ENCODE measurements at places on chromosomes 3 and 15.

DNA sequence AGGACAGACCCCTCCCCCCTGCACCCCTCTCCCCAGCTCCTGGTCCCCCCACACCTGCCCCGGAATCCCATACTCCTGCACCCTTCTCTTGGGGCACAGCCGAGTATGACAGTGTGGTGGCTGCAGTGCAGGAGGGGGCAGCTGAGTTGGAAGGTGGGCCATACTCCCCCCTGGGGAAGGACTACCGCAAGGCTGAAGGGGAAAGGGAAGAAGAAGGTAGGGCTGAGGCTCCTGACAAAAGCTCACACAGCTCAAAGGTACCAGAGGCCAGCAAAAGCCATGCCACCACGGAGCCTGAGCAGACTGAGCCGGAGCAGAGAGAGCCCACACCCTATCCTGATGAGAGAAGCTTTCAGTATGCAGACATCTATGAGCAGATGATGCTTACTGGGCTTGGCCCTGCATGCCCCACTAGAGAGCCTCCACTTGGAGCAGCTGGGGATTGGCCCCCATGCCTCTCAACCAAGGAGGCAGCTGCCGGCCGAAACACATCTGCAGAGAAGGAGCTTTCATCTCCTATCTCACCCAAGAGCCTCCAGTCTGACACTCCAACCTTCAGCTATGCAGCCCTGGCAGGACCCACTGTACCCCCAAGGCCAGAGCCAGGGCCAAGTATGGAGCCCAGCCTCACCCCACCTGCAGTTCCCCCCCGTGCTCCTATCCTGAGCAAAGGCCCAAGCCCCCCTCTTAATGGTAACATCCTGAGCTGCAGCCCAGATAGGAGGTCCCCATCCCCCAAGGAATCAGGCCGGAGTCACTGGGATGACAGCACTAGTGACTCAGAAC lies 9.8 kb downstream of the MAP1A start:
- H3K36me3 ChIP-seq, result peaks cover 14% of the 10 kb centered on the region
- H3K27ac ChIP-seq, result no peak overlapping the region
- no peak for DNase-seq
- no peak overlapping the region for H3K4me3 ChIP-seq
- H3K4me1 ChIP-seq, result peaks cover 18% of the 10 kb centered on the region

- H3K4me1 ChIP-seq, result no peaks in the 10 kb centered on the region
- H3K27ac ChIP-seq, result no peak overlapping the region
These were observed 730.2 kb downstream of the TUSC7 start for GRCh38 chr3:117439812-117440211.

DNA sequence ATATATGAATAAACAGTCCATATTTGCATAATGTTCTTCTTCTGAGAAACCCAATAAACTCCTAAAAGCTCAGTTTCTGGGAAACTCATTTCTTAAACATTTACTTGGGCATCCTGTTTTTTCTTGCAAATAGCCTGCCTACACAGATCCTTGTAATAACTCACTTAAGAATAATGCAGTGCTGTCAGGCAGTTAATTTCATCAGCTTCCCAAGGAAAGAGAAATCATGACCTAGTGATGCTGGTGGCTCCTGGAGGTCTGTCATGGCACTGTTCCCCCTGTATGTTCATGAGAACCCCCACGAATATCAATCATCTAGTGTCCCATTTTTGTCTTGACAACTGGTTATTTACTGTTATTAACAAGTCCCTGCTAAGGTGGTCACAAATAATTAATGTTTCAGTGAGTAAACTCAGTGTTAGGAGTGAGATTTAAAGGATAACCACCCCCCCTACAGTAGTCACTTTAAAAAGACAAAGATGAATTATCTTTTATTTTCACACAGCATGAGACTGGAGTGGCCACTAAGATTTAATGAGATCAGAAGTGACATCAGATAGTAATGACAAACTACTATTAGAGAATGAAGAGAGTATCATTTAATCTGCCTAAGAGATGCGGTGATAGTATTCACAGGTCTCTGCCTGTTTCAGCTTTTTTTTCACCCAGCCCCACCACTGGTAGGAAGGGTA lies 279.5 kb upstream of the NECTIN3 start:
- DNase-seq, result no peak
- H3K27ac ChIP-seq, result no peak overlapping the region
- no peak overlapping the region for H3K4me3 ChIP-seq
- H3K27me3 ChIP-seq, result peaks cover 8% of the 10 kb centered on the region

GRCh38 chr3:127019449-127019848 lies 36.5 kb downstream of the PLXNA1 start:
- H3K4me1 ChIP-seq, result no peaks in the 10 kb centered on the region
- H3K27ac ChIP-seq, result no peak overlapping the region
- no peaks in the 10 kb centered on the region for H3K27me3 ChIP-seq
- DNase-seq, result no peak
- no peaks in the 10 kb centered on the region for H3K36me3 ChIP-seq

DNA sequence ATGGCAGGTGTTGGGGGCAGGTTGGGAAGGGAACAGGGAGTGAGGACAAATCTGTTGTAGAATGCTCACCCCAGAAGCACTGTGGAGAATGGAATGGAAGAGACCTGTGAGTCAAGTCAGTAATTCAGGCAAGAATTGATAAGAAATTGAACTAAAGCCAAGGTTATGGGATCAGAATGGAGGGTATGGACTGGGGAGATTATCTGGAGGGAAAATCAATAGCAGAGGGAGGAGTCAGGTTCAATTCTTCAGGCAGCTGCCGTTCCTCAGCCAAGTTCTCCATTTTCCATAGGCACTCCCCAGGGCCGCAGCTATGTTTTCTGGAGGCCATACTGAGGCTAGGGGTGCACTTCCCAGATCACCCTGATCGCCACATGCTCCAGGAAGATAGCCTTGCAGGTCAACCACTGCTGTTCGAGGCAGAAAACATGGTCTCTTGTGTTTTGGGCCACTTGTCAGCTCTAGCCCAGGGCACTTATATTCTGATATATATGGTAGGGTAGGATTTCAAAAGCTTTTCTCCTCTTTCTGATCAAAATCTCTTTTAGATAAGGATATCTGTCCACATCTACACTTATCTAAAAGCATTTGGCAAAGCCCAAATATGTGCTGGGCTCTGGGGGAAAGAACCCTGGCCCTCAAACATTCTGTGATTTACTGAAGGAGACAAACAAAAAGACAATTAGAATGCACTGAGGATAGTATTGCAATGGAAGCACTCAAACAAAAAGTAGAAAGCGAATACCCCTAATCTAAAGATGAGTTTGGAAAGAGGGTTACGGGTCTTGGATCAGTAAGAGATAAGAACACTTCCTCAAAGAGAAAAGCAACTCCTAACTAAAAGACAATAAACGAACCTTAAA lies 92.3 kb downstream of the TMEM212 start:
- DNase-seq, result no peak
- H3K4me3 ChIP-seq, result no peak overlapping the region
- peaks cover 6% of the 10 kb centered on the region for H3K4me1 ChIP-seq
- H3K27me3 ChIP-seq, result no peaks in the 10 kb centered on the region

GRCh38 chr3:5149306-5149880 lies 27.3 kb downstream of the ARL8B start:
- H3K27me3 ChIP-seq, result no peaks in the 10 kb centered on the region
- H3K36me3 ChIP-seq, result peaks cover 40% of the 10 kb centered on the region
- no peak for DNase-seq
- H3K27ac ChIP-seq, result no peak overlapping the region

DNA sequence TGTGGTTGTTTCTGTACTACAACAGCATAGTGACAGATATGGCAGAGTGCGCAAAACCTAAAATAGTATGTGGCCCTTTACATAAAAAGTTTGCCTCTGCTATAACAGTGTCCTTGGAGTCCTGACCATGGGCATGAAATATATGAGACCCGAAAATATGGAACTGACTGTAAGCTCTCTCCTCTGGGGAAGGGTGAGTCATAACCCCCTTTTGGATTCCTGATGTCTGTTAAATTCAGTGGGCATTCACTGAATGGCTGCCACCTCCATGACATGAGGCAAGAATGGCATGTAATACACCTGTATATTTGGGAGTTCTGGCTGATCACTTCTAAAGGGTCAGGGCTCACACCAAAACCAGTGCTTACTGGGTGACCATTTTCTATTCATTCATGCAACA lies 6.1 kb downstream of the TBC1D2B start:
- H3K27me3 ChIP-seq, result no peaks in the 10 kb centered on the region
- peak overlapping the region; percentile 58 for H3K27ac ChIP-seq
- no peak for DNase-seq
- peaks cover 48% of the 10 kb centered on the region for H3K4me1 ChIP-seq
- H3K4me3 ChIP-seq, result no peak overlapping the region

GRCh38 chr15:62877276-62877857 lies 165.2 kb upstream of the TPM1 start:
- peaks cover 6% of the 10 kb centered on the region for H3K27me3 ChIP-seq
- H3K36me3 ChIP-seq, result no peaks in the 10 kb centered on the region
- H3K27ac ChIP-seq, result no peak overlapping the region

GRCh38 chr15:47934342-47934741 lies 186.4 kb upstream of the SLC24A5 start:
- H3K27me3 ChIP-seq, result peaks cover 14% of the 10 kb centered on the region
- H3K4me3 ChIP-seq, result no peak overlapping the region
- no peak for DNase-seq

DNA sequence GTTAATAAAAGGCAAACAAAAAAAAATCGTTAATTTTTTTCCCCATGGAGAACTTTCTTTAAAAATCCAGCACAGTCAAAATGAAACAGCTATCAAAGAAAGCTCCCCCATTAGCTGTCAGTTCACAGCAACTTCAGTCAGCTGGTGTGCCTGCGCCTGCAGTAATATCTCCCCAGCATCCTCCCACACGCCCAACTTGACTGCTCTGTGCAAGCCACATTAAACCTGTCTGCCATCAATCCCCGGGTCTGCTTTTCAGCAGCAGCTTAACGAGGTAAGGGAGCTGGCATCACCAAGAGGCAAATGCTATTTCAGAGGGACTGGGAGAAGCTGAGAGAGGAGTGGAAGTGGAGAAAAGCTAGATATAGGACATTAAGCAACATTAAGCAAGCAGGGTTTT lies 337.5 kb downstream of the GAP43 start:
- no peaks in the 10 kb centered on the region for H3K27me3 ChIP-seq
- no peak overlapping the region for H3K27ac ChIP-seq
- H3K4me1 ChIP-seq, result no peaks in the 10 kb centered on the region
- H3K36me3 ChIP-seq, result no peaks in the 10 kb centered on the region
- DNase-seq, result no peak
- no peak overlapping the region for H3K4me3 ChIP-seq

DNA sequence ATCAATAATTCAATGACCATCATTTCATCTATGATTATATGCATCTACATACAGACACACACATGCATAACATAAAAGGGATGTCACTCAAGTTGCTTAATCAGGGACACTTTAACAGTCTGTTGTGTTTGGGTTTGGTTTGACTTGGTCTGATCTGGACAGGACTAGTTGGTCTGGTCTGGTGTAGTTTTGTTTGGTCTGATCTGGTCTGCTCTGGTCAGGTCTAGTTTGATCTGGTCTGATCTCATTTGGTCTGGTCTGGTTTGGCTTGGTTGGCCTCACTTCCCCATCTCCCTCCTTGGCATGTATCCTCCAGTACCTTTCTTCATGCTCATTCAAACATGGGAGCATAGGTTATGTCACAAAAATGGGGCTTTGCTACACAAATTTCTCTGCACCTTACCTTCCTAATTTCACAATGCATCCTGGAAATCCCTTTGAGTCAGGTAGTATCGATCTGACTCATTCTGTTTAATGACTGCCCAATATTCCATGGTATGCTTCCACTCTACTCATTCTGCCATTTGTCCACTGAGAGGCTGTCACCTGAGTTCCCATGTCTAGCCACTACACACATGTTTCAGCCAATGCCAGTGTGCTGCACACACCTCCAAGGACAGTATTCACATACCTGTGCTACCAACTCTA lies 73.0 kb upstream of the TPM1 start:
- H3K27me3 ChIP-seq, result peaks cover 3% of the 10 kb centered on the region
- H3K27ac ChIP-seq, result no peak overlapping the region
- DNase-seq, result no peak
- H3K4me1 ChIP-seq, result no peaks in the 10 kb centered on the region
- H3K4me3 ChIP-seq, result no peak overlapping the region

- DNase-seq, result no peak
- H3K36me3 ChIP-seq, result no peaks in the 10 kb centered on the region
- H3K4me1 ChIP-seq, result no peaks in the 10 kb centered on the region
- no peak overlapping the region for H3K4me3 ChIP-seq
These were observed 862.5 kb downstream of the CADM2 start for GRCh38 chr3:85821130-85821756.

GRCh38 chr3:39941931-39942330 lies 132.5 kb downstream of the MYRIP start:
- H3K36me3 ChIP-seq, result no peaks in the 10 kb centered on the region
- no peak for DNase-seq
- no peaks in the 10 kb centered on the region for H3K4me1 ChIP-seq
- no peaks in the 10 kb centered on the region for H3K27me3 ChIP-seq
- H3K4me3 ChIP-seq, result no peak overlapping the region

GRCh38 chr15:25335279-25335678 lies 103.5 kb downstream of the UBE3A start:
- no peaks in the 10 kb centered on the region for H3K27me3 ChIP-seq
- H3K27ac ChIP-seq, result no peak overlapping the region
- no peak overlapping the region for H3K4me3 ChIP-seq
- DNase-seq, result no peak
- peaks cover 61% of the 10 kb centered on the region for H3K36me3 ChIP-seq
- H3K4me1 ChIP-seq, result no peaks in the 10 kb centered on the region

GRCh38 chr3:192302721-192303120 lies 424.6 kb downstream of the FGF12 start:
- H3K27me3 ChIP-seq, result no peaks in the 10 kb centered on the region
- no peaks in the 10 kb centered on the region for H3K4me1 ChIP-seq
- H3K4me3 ChIP-seq, result no peak overlapping the region
- no peak for DNase-seq
- no peaks in the 10 kb centered on the region for H3K36me3 ChIP-seq

- H3K36me3 ChIP-seq, result no peaks in the 10 kb centered on the region
- no peak overlapping the region for H3K4me3 ChIP-seq
- DNase-seq, result no peak
- H3K27me3 ChIP-seq, result no peaks in the 10 kb centered on the region
- H3K27ac ChIP-seq, result no peak overlapping the region
These were observed 136.4 kb downstream of the ZIC4 start for GRCh38 chr3:147269907-147270306.

GRCh38 chr15:69735121-69735520 lies 282.5 kb downstream of the RPLP1 start:
- peaks cover 2% of the 10 kb centered on the region for H3K36me3 ChIP-seq
- no peak overlapping the region for H3K4me3 ChIP-seq
- H3K27ac ChIP-seq, result no peak overlapping the region
- DNase-seq, result no peak
- peaks cover 28% of the 10 kb centered on the region for H3K27me3 ChIP-seq
- H3K4me1 ChIP-seq, result peaks cover 12% of the 10 kb centered on the region

DNA sequence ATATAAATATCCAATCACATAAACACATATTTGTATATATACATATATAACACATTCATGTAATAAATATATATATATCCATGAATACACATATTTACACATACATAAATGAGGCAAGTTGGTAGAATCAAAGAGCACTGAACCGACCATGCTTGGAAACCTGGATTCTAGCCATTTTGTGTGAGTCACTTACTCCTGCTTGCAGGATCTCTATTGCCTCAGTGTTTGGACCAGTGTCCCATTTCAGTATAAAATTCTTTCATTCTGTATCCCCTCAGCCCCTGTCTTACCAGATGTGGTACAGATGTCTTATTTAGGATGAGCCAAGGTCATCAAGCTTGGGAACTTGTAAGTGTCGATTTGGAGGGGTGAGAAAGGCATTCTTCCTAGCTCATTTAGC lies 391.4 kb upstream of the FRG2C start:
- H3K27ac ChIP-seq, result no peak overlapping the region
- no peaks in the 10 kb centered on the region for H3K36me3 ChIP-seq
- no peaks in the 10 kb centered on the region for H3K4me1 ChIP-seq
- no peak for DNase-seq

GRCh38 chr15:94352636-94353487 lies 121.5 kb downstream of the MCTP2 start:
- no peaks in the 10 kb centered on the region for H3K27me3 ChIP-seq
- no peaks in the 10 kb centered on the region for H3K4me1 ChIP-seq
- no peak for DNase-seq
- no peak overlapping the region for H3K27ac ChIP-seq
- H3K4me3 ChIP-seq, result no peak overlapping the region
